Liver (tissue), 10 donors: ENCODE measurements at places on chromosomes 11 and 22. TPM values are rescaled to one million over a fixed set of nuclear protein-coding genes. Genes with fewer than 3 reads are reported as not detected.

The MAJIN gene
- total RNA-seq = not detected

The TESMIN gene
- total RNA-seq = 0.42 TPM

The GAL gene
- total RNA-seq = 0.47 TPM

The NOL12 gene
- 16.5 TPM for total RNA-seq

The RIMBP3C gene
- 0.05 TPM for total RNA-seq

The DLG2 gene
- total RNA-seq = 5.5 TPM

The FAM181B gene
- total RNA-seq = not detected

The DAGLA gene
- total RNA-seq = 0.67 TPM

The TEAD1 gene
- total RNA-seq = 9.1 TPM

The HBG1 gene
- total RNA-seq = 75.1 TPM
